ENCODE measurements at places on chromosomes 1 and 21.

GRCh38 chr1:245480393-245481120, 325.8 kb downstream of the KIF26B start:
- no peak for DNase-seq

DNA sequence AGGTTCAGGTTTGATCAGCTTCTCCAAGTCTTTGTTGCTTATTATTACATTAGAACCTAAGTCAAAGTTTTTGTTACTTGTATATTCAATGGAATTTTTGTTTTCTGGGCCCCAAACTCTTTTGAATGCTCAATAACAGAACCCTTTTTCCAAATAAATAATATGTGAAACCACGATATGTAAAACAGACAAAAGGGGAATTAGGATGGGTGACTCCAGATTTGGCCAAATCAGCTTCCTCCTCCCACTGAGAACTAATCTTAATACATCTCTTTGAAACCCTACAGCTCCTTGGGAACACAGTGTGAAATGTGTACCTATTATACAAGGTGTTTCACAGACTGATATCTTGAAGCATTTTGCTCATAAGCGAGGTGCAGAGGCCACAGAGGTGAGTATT, 67.0 kb upstream of the TNFSF18 start:
- DNase-seq: no peak

DNA sequence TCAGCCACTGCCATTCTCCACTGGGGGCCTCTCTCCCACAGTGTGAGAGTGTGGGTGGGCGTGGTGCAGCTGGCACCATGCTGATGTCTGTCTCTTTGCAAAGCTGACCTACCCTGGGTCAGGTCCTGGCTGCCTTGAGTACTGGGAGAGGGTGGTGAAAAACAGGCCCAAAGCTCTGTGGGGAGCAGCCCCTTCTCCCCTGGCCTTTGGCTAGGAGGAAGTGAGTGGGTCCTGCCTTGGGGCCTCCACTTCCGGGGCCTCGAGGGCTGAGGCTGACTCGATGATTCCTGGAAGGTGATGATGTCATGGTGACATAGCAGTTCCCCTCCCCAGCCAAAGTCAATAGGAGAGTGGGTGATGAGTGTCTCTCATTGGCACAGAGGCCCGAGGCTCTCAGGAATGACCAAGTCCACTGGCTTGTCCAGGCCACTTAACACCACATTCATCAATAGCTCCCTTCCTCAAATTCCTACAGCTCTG, 53.0 kb downstream of the IER5 start:
- DNase-seq: peak; percentile 45

- DNase-seq: no peak
Observed at GRCh38 chr1:199245946-199246345, 607.1 kb downstream of the PTPRC start.
